ENCODE measurements at places on chromosomes 1 and 21.

- no peak for DNase-seq
Measured at GRCh38 chr1:119364640-119365039, 3.9 kb upstream of the HAO2 start.

DNA sequence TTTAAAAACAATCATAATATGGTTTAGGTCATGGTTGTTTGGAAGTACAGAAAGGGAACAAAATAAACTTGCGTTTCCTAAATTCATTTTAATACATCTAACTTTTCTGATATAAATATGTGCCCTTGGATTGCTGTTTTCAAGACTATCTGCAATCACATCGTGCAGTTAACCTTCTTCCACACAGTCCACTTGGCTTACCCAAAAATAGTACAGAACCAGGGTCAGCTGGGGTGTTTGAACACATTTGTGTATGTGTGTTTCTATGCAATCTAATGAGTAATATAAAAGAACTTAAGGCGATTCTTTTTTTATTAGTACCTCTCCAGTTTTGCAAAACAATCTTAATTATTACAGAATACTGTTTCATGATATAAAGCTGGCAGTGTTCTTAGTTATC, 19.9 kb downstream of the SAMSN1 start:
- DNase-seq = no peak

DNA sequence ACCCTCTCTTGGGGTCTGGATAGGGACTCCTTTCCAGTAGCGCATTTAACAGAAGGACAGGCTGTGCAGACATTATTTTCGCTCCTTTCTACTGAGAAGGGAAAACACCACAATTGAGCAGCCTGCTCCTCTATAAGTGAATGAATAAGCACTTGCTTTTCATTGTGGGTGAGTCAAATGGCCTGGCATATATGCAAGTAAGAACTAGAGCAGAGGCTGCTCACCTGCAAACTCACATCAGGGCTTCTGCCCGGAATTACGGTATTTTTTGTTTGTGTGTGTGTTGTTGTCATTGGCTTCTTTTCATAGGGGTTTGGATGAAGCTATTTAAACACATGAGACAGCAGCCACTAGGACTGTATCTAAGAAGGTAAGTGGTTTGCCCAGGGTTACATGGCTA, 200.1 kb upstream of the CAMK1G start:
- DNase-seq = no peak

GRCh38 chr1:72056516-72056915, 225.8 kb downstream of the NEGR1 start:
- DNase-seq = no peak

DNA sequence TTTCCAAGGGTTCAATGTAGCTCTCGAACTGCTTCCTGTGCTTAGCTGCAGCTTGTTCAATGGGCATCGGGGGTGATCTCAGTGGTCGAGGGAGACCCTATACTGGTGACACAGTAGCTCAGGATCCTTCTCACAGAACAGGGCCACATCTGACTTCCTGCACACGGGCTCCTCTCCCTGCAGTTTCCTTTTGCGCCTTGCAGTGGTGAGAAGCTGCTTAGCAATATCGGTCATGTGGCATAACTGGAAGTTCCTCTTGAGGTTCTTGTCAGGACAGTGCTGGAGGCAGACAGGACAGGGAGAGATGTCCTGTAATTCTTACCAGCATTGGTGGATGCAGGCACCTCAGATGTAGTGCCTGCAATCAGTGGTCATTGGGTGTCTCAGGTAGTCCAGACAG, 140.5 kb upstream of the MAP1LC3C start:
- DNase-seq = no peak

- no peak for DNase-seq
Measured at GRCh38 chr1:108617008-108617723, 43.7 kb downstream of the HENMT1 start.

- no peak for DNase-seq
Measured at GRCh38 chr1:18278946-18279345, 171.3 kb downstream of the IGSF21 start.

DNA sequence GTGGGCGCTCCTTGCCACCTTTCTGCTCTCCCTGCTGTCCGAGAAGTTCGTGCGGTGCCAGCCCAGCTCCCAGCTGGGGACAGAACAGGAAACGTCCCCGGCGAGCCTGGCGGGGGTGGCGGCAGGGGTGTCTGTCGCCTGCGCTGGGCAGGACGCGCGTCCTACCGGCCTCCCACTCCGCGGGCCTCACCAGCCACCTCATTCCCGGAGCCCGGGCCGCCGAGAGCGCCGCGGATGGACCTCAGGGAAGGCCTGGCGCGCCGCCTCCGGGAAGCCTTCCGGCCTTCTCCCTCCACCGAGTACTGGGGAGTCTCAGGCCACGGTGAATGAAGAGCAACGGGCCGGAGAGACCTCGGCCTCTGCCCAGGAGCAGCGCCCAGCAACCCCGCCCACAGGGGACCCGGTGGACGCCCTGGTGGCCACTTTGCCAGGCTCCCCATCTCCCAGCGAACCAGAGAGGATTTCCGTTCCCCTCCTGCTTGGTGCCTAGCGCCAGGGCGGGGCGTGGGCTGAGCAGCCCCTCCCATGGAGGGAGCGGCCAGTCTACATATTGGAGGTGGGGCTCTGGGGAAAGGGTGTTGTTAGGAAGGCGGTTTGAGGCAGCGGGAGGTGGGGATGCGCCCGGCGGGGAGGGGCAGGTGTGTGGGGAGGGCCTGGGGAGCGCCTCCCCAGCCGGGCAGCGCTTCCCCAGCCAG, 9.5 kb upstream of the TNFRSF14 start:
- peak; percentile 52 for DNase-seq

- peak; percentile 4 for DNase-seq
Measured at GRCh38 chr1:200207711-200208126, 180.2 kb downstream of the NR5A2 start.

DNA sequence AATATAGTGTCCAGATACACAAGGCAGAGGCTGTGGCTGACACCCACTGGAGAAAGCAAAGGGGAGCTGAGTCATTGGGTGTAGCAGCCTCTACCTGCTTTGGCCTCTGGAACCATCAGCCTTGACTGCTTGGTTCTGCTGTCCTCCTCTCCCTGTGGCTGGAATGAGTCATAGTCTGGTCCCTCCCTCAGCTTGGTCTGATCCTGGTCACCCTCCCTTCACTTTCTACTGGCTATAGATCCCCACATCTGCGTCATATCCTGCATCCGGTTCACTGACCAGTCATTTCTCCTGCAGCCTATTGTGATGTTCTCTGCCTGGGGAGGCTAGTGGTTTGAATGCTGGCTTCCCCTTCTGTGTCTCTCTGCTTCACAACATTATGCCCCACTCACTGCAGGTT, 372.8 kb upstream of the DAB1 start:
- peak; percentile 11 for DNase-seq

DNA sequence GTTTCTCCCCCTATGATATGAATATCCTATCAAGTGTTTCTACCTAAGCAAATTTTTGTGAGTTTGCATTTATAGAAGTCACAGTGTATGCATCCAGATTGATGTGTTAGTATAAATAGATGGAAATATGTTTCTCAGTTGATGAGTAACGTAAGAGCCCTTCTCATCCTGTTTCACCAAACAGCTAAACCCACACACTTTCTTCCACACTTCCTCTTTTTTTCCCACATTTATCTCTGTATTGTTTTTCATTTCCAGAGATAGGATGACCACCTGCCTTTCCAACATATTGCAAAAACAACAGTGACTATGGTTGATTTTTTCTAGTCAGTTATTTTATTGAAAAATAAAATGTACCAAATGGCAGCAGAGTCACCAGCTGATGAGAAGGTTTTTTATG, 490.1 kb downstream of the NEGR1 start:
- no peak for DNase-seq

DNA sequence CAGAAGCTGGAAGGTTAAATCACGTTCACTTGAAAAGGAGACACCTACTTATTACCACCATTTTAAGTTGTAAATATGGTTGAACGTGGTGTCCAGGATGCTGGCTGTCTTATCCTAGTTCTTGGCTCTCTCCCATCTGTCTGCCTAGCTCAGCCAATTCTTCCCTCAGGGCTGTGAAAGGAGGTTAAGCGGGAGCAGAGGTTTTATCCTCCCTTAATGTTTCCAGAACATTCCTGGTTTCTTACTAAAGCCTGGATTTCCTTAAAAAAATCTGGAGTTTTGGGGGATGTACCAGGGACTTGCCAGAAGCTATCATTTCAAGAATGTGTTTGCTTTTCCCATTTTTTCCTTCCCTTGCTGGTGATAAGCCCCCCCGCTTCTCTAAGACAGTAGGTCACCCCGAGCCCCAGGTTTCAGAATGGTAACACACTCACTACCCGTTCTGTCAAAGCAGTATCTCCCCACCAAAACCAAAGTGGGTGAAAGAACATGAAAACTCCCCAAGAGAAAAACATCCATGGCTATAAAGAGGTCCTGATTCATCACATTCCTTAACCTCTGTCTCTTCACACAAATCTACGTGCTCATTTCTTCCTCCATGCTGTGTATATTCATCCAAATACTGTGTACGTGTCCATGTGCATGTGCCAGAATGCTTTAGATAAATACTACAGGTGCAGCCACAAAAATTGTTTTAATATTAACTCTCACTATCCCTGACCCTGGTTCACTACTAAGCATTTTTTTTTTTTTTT, 114.7 kb downstream of the MAP3K21 start:
- no peak for DNase-seq

DNA sequence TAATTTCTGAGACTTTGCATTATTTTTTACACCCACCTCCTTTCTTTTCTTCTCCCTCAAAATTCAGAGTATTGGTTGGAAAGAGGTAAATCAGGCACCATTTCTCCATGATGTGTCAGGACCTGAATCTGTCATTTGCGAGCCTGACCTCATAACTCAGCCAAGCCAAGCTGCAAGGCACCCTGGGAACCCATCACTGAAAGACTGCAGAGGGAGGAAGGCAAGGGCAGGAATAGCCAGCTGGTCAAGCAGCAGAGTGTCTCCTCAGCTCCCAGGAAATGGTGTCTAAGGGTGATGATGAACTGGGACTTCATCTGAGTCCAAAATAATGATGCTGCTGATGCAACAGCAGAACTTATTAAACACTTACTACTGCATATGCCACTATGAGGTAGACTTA, 556.6 kb downstream of the OMA1 start:
- no peak for DNase-seq

DNA sequence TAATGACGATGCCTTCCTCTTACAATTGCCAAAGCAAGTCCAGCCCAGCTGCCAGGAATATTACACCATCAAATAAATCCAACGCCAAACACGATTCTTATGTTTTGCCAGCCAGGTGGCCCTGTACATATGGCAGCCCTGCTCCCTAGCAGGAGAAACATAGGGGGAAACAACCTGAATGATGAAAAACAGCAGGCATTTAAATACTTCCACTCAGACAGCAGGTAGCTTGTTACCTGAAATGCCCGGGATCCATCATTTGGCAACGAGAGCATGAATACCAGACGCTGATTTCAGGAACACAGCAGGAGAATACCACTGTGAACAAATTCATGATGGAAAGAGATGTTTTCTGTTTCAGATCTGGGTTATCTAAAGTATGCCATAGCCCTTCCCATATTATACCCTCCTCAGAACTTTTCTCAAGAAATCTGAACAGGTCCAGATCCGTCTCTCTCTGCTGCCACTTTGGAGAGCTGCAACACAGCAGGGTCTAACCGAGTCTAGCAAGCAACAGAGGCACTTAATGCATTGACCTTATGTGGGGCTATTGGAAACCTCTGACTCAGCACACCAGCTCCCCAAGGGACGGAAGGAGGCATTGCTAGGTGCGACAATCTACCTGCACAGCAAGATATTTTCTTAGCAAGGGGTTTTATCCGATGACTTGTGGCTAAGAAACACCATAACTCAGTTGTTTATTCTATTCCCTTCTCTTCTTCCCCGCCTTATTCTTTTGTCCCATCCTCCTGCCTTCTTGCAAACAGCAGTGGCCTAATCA, 166.3 kb downstream of the BARHL2 start:
- DNase-seq = no peak

DNA sequence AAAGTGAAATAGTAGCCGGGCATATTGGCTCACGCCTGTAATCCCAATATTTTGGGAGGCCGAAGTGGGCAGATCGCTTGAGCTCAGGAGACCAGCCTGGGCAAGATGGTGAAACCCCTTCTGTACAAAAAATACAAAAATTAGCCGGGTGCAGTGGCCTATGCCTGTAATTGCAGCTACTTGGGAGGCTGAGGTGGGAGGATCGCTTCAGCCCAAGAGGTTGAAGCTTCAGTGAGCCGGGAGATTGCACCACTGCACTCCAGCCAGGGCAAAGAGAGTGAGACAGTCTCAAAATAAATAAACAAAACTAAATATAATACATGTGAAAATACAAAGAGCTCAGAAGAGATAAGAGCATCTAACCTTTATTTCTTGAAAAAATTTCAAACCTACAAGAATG, 2.3 kb upstream of the MSTO1 start:
- peak; percentile 9 for DNase-seq

DNA sequence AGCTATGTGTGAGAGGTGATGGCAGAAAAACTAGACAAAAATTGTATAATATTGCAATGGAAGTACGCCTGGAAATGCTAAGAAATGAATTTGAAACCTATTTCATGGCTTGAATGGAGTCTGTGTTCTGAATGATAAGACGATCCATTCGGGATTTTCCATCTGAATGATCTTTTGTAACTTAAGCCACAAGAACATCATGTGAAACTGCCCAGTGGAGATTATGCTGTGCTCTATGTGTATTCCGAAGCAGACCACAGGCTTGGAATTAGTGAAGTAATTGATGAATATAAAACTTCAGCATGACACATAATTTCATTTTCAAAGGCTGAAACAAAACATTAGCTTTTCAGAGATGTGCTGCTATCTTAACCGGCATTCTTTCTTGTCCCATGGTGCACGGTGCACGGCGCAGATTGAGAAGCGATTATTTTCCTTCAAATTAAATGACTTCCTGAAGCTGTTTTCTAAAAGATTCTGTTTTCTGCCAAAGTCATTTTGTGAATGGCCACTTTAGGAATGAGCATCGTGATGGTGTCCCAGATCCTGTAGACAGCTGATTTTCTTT, 652.9 kb downstream of the PLA2G4A start:
- no peak for DNase-seq

- no peak for DNase-seq
Measured at GRCh38 chr21:33789697-33790096, 125.9 kb downstream of the ATP5PO start.

DNA sequence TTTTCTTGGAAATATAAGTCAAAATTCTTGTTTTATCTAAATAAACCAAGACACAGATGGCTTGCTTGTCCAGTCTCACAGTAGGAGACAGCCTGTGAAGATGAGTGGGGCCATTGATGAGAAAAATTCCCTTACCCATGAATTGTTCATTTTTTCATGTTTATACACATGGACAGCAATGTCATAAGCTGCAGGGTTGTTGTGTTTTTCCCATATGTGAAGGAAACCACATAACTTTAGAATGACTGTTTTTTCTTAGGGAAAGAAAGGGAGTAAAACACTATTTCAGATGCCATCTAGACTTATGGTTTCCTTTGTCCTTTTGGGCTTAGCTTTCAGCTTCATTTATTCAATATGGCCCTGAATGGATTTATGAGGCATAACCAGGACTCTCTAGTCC, 622.5 kb upstream of the NR5A2 start:
- no peak for DNase-seq

- peak; percentile 62 for DNase-seq
Measured at GRCh38 chr1:41678111-41678878, 193.8 kb upstream of the EDN2 start.

DNA sequence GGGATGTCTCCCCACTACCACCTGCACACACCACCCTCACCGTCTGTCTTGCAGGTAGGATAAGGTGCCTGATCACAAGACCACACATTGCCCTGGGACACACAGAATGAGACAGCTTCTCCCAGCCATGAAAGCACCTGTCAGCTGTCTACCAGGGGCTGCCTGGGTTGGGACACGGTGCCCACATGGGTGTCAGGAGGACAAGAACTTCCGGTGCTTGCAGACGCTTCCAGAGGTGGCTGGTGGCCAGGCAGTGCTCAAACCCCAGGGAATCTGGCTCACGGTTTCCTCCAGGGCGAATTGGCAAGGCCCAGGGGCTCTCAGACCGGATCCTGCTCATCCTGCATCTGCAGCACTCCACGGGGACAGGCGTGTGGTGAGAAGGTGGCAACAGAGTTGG, 182.6 kb upstream of the ARHGEF16 start:
- no peak for DNase-seq

Measured in brain microvascular endothelial cell (primary cell).